Testis (tissue), 5 donors: ENCODE measurements at places on chromosomes 7 and 10. TPM values are rescaled to one million over a fixed set of nuclear protein-coding genes. Genes with fewer than 3 reads are reported as not detected.

- no peak for DNase-seq
These were observed 79.6 kb upstream of the LRRC4 start for GRCh38 chr7:128110641-128111364.

GRCh38 chr10:70162892-70163201 is 7.5 kb downstream of the SAR1A start:
- no peak for DNase-seq

DNA sequence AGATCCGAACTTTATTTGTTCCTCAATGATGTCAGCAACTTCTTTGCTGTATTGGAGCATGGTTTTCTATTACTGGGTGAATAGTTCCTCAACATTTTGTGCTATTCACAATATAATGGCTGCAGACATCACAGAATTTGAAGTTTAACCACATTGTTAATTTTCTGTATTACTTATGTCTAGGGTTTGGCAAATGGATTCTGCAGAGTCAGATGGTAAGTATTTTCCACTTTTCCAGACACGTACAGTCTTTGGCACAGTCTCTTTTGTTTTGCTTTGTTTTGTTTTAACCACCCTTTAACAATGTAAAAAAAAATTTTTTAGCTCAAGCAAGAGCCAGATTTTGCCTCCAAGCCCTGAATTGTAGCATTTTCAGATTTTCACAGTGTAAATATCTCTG is 36.8 kb upstream of the FOXK1 start:
- no peak for DNase-seq

- DNase-seq = no peak
These were observed 170.4 kb downstream of the WNT2 start for GRCh38 chr7:117152213-117153007.

DNA sequence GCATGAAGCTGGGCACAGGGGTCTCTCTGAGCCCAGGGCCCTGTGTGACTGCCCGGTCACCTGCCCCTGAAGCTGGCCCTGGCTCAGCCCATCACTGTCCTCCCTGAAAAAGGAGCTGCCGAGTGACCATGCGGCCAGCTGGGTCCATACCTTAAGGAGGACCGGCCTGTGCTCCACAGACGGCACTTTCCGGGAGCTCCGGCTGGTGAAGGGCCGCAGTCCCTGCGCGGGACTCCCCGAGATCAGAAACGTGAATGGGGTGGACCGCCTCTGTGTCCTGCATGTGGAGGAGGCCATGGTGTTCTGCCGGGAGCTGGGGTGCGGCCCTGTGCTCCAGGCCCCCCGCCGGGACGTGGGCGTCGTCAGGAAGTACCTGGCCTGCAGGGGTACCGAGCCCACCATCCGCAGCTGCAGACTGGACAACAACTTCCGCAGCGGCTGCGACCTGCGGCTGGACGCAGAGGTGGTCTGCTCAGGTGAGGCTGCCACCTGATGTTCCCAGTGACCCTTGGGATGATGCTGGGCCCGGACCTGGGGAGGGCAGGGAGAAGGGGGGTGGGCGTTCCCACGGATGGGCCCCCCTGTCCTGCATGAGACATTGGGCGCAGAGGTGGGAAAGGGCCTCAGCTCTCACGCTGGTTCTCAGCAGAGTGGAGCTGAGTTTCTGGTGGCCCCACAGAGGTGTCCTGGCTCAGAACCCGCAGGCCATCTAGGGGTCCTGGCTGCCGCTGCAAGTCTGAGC is 3.5 kb downstream of the SCART1 start:
- DNase-seq = no peak

DNA sequence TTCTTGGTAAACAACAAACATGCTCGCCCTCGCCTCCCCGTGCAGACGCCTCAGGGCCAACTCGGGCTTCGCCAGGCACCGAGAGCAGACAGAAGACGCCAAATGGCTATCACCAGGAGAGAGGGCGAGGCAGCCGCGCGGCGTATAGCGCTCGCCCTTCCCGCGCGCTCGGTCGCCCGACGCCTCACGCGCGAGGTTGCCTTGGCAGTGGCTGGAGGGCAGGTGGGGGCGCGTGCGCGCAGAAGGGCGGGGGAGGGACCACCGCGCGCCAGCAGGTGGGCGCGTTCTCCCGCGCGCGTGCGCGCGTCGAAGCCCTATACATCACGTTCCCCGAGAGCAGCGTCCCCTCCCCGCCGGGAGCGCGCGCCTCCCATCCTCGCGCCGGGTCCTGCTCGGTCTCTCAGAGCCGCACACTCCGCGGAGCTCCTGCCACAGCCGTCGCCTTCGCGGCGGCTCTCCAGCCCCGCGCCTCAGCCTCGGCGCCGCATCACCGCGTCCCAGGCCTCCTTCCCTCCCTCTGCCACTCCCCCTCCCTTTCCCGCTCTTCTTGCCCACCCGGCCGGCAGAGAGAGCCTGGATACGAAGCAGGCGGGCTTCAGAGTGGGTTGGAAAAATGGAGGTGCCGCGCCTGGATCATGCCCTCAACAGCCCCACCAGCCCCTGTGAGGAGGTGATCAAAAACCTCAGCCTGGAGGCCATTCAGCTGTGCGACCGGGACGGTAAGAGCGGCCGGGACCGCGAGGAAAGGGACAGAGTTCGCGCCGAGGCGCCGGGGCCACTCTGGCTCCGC is at the start of gene PHYHIPL:
PHYHIPL (plus strand) TSS at position 403 of the 790 bp plus-strand sequence; CDS start at position 614, 211 bp downstream.
- DNase-seq = peak; percentile 53

GRCh38 chr7:158075633-158076001 is 512.0 kb downstream of the PTPRN2 start:
- no peak for DNase-seq

- DNase-seq = no peak
These were observed 2.6 kb downstream of the AUTS2 start for GRCh38 chr7:69600710-69601519.

DNA sequence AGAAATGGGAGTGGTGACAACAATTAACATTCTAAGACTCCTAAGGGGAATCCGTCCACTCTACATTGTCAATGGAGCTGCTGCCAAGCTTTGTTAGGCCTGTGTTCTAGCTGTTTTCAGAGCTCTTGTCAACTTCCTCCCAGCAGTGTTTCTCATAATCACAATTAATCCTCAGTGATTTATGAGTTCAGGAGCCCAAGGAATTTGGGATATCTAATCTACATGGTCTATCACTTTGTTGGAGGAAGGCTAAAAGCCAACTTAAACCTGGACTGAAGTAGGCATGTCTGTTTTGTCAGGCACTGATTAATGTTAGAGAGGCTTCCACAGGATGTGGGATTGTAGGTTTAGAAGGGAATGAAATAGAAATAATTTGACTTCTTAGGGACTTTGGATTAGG is 10.2 kb upstream of the OR2F2 start:
- no peak for DNase-seq

DNA sequence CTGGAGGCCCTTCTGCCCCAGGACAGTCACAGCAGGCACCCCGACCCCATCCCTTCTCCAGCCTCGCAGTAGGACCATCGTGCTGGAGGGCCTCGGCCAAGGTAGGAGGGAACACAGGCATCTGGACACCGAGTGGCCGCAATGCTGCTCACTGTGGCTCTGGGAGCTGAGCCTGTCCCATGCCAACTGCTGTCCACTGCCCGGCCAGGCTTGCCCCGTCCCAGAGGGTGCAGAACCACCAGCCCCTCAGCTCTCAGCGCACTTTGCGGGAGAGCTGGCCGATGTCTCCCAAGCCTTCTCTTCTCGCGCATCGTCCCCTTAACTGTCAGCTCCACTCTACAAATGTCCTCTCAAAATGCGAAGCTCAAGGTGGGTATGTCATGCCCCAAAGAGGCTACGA is 197.2 kb downstream of the PTPRN2 start:
- no peak for DNase-seq

- no peak for DNase-seq
These were observed 42.9 kb upstream of the KLF6 start for GRCh38 chr10:3827768-3828403.

DNA sequence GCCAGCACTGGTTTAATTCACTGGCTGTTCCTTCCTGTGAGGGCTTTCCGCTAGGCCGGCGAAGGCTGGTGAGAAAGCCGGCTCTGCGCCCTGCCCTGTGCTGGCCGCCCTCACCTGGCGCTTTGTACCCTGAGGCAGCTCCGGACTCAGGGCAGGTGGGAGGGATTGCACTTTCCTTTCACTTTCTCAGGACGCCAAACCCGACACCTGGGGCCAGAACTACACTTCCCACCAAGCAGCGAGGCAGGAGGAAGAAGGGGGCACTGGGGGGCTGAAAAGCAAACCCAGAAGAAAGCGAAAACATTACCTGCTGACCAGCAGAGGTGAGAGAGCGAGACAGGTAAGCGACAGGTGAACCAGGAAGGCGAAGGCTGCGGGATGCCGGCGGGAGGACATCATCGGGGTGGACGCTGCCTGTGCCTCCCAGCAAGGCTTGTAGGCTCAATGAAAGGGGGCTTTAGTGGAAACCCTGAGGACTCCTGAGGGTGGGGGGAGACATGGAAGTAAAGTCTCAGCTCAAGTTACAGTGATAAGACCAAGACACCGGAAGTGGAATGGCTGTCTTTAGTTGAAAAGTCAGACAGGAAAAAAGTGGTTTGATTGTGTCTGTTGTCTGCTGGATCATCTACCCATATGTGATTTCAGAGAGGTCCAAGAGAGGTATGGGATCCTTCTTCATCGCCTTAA is at the start of gene RAB19:
RAB19 (plus strand) TSS at position 181 of the 687 bp plus-strand sequence. CDS start 3,589 bp downstream, outside the sequence.
- DNase-seq = no peak

DNA sequence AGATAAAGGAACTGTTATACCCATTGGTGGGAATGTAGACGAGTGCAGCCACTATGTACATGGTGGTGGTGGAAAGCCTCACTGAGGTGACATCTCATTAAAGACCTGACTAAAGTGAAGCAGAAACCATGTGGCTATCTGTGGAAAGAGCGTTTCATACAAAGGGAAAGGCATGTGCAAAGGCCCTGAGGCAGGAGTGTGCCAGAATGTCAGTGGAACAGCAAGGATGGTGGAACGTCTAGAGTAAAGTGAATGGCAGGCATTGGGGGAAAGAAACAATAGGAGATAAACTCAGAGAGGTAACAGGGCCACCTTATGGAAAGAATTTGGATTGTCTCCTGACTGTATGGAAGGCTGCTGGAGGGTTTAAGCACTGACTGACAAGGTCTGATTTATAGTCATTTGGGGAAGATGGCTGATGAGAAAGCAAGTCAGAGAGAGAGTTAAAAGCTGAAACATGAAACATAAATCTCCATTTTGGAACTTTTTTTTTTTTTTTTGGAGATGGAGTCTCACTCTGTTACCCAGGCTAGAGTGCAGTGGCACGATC is 245.7 kb downstream of the STK31 start:
- no peak for DNase-seq

- no peak for DNase-seq
These were observed 4.7 kb downstream of the CCNY start for GRCh38 chr10:35340975-35341374.

DNA sequence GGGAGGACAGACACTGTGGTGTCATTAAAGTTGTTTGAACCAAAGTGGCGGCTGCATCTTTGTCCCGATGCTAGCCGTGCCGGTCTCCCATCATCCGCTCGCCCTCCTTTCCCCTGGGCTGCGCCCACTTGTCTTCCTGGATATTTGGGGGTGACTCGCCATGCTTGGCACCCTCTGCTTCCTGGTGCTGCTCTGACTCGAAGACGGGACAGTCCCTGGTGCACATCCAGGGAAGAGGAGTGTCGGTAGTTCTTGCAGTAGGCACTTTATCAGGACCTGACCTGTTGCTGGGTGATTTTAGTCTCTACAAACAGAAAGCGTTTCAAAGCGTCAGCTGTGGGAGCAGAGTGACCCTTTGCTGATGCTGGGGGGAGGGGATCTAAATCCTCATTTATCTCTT is 68.3 kb upstream of the DNAJB6 start:
- DNase-seq = no peak

DNA sequence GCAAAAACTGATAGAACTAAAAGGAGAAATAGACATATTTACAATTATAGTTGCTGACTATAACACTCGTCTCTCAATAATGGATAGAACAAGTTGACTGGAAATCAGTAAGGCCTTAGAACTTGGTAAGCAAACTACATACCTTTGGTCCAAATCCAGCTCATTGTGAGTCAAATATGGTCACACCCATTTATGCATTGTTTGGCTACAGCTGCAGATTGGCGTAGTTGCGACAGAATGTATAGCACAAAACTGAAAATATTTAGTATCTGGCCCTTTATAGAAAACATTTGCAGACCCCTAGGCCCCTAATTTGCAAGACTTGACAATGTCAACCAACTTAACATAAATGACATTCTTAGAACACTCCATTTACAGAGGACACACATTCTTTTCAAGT is 103.6 kb upstream of the EGR2 start:
- no peak for DNase-seq

DNA sequence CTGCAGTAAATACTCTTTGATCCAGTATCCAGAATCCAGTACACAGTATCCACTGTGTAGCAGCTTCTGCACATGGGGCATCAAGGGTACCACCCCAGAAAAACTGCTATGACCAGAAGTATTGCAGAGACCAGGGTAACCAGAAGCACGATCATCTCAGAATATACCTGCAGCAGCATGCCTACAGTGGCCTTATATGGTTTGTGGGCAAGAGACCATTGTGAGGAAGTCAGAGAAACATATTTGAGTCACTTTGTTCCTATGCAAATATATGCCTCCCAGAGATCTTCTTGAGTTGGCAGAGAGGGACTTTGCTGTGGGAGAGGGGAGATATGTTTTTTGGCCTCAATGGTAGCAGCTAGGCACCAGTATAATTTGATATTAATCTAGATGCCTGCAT is 206.4 kb upstream of the LRRTM3 start:
- no peak for DNase-seq

- DNase-seq = no peak
These were observed 259.2 kb downstream of the HDAC9 start for GRCh38 chr7:18754766-18755165.

DNA sequence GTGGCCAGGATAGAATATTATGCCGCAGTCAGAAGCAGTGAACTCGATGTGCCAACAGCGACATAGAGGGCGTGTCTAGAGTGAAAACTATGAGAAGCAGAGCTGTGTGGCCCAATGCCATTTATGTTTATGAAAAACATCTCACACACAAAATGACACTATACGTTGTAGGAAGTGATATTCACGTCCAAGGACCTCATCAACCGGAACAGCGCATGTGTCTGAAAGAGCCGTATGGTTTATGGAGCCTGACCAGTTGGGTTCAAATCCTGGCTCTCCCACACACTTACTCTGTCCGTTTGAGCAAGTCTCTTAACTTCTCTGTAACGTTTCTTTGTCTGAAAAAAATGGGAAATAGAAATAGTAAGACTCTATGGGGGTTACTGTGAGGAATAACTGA is 20.5 kb downstream of the TAS2R40 start:
- DNase-seq = no peak

DNA sequence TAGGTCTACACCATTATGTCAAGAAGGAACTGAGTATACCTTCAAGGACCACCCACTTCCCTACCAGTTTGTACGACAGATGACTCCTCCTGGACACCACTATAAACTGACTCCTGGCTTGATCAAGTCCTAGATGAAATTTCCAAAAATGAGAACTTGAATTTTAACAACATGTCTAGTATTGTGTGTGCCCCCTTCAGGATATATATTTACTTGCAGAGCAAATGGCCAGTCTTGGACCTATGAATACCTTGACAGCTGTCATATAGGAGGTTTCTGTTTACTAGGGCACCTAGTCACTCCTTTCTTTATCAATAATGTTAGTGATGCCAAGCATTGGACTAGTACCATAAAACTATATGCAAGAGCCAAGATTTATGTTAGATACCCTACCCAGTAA is 94.1 kb upstream of the TMEM26 start:
- DNase-seq = no peak

Gene PTCD1
- total RNA-seq = 13.6 TPM

Gene TAS2R3
- 10.4 TPM for total RNA-seq

Gene ZWINT
- 36.7 TPM for total RNA-seq

Gene CDK14
- 18.9 TPM for total RNA-seq

Gene SMO
- 17.7 TPM for total RNA-seq

Gene LRIT1
- total RNA-seq = 4.0 TPM

Gene ZNF736
- 56.3 TPM for total RNA-seq

Gene ZNF853
- 8.7 TPM for total RNA-seq

Gene AKR1C2
- total RNA-seq = 5.8 TPM
